ENCODE measurements at places on chromosomes 16 and 17. TPM values are rescaled to one million over a fixed set of nuclear protein-coding genes. Genes with fewer than 3 reads are reported as not detected.
A peak's percentile ranks its signal among the peaks of the same experiment; 100 is the strongest.

Gene PTRH2
- 59.6 TPM for total RNA-seq

DNA sequence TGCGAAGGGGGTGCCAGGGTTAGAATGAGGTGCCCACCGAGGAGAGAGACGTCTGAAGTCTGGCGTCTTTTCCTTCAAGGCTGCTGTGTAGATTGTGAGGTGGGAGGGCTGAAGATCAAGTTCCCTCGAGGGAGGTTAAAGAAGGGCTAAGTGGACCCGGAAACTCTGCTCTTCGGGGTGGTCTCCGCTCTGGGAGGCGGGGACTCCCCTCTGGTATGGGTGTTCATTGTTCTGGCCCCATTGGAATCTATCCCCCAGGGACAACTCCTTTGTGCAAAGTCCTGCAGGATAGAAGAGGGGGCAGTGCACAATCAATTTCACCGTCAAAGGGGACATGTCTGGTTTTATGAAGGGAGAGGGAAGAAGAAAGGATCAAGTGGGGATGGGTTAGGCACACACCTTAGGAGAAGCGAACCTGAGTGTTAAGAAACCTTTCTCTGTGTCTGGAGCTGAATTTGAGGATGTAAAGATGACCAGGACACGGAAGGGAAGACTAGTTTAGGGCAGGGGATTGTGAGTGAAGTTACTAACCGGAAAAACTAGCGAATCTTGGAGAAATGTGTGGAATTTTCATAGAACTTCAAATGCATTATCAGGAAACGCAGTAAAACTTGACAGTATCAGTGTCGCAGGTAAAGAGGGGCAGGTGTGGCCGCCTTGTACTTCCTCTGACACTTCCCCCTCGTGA lies 809 bp upstream of the RAB34 start:
- no peak for DNase-seq

GRCh38 chr17:39173526-39174274 lies 7.7 kb upstream of the ARL5C start:
- DNase-seq: no peak

- DNase-seq: no peak
Observed at GRCh38 chr16:88906535-88907105, 40.2 kb upstream of the PABPN1L start.

Gene ACAP1
- total RNA-seq: 8.8 TPM

GRCh38 chr16:86016201-86016965 lies 117.4 kb downstream of the IRF8 start:
- peak; percentile 61 for DNase-seq

Data from HCT116 (cell line).